ENCODE measurements at places on chromosomes 12 and 14. TPM values are rescaled to one million over a fixed set of nuclear protein-coding genes. Genes with fewer than 3 reads are reported as not detected.
A peak's percentile ranks its signal among the peaks of the same experiment; 100 is the strongest.

The SMCO2 gene
- polyA plus RNA-seq: not detected

The RASAL1 gene
- 0.20 TPM for polyA plus RNA-seq

The KLHL33 gene
- polyA plus RNA-seq: 0.06 TPM

The MMP14 gene
- 10.6 TPM for polyA plus RNA-seq

The GPR135 gene
- polyA plus RNA-seq: 0.22 TPM

The ADAM20 gene
- 0.01 TPM for polyA plus RNA-seq

The PLA2G1B gene
- polyA plus RNA-seq: 4.6 TPM

The GLS2 gene
- 53.7 TPM for polyA plus RNA-seq

The PIK3C2G gene
- 4.9 TPM for polyA plus RNA-seq

The TAS2R42 gene
- not detected for polyA plus RNA-seq

The TAS2R46 gene
- polyA plus RNA-seq: 0.35 TPM

DNA sequence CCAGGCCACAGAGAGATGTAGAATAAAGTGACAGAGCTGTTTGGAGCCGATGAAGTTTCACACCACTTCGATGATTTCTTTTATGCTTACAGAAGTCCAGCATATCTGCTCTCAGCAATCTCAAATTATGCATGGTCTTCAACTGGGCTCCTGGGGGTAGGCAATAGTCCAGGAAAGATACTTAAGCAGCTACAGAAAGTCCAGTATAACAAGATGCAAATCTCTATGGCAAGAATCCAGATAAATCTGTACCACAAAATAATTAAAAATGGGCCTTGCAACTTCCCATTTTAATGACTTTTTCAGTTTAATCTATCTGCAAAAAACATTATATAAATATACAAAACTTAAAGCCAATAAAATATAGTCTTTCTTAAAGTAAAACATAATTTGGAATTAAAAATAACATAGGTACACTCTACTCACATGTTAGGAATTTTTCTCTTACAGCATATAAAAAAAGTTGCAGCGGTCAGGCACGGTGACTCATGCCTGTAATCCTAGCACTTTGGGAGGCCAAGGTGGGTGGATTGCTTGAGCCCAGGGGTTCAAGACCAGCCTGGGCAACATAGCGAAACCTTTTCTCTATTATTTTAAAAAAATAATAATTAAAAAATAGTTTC is 20.5 kb upstream of the RAD51AP1 start:
- no peak for DNase-seq

DNA sequence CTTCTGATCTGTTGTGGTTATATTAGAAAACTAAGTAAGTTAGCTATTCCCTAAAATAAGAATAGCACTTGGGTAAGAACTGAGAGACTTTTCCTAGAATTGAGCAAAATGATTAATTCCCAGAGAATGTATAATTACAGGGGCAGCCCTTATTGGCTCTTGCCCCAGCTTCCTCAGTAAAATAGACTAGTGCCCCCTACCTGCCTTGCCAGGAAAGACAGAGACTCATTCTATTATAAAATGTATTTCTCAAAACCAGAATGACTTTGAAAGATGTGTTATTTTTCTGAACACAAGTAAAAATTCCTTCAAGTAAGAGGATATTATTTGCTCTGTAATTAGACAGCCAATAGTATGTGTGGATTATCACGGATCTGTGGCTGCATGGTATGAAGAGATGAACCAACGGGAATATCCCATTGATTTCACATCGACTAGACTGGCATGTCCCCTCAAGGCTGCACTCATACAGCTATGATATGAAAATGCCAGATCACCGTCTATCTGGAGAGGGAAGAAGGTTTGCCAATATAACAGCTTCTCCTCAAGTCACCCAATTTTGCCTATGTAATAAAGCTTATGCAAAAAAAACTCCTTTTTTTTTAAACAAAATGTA is 7.4 kb upstream of the GLRX5 start:
- DNase-seq: no peak

DNA sequence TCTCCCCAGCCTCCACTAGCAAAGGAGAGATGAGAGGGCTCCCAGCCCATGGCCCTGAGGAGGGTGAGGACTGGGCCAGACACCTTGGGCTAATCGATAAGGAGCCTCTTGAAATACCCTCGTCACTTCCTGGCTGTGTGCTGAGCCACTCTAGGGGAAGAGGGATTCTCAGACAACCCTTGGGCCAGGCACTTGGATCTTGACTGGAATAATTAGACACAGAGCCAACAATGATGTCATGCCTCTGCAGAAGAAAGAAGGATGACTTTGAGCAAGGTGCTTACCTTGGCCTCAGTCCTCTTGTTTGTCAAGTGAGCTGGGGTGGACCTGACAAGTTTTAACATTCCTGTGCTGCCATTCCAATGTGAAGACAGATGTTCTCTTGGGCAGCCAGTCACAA is 83.1 kb downstream of the LRRC74A start:
- DNase-seq: no peak

DNA sequence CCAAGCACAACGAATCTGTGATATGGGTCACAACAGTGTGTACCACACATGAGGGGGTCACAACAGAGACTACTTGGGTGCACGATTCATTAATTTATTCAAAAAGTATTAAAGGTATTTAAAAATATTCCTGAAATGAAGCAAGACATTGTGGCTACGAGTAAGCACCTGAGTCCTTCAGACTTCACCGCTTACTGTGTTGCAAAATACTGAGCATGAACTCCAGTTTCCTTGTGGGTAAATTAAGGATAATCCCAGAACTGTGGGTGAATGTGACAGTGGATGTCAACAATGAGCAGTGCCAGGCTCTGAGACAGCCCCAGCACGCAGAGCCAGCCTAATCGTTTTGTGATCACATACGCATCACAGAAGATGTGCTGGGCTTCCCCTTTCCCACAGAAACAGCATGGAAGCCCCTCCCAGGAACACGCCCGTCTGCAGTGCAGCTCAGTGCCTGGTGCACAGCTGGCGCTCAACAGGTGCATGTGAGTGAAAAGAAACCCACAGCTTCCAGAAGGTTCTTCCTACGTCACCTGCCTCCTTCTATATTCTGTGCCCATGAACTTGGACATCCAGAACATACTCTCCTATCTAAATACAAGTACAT is 29.1 kb downstream of the CDC42BPB start:
- DNase-seq: no peak

GRCh38 chr12:68264158-68264855 is 10.9 kb upstream of the IL22 start:
- no peak for DNase-seq

- DNase-seq: peak; percentile 67
Observed at GRCh38 chr12:53743266-53744129, 8.3 kb downstream of the CISTR start.

DNA sequence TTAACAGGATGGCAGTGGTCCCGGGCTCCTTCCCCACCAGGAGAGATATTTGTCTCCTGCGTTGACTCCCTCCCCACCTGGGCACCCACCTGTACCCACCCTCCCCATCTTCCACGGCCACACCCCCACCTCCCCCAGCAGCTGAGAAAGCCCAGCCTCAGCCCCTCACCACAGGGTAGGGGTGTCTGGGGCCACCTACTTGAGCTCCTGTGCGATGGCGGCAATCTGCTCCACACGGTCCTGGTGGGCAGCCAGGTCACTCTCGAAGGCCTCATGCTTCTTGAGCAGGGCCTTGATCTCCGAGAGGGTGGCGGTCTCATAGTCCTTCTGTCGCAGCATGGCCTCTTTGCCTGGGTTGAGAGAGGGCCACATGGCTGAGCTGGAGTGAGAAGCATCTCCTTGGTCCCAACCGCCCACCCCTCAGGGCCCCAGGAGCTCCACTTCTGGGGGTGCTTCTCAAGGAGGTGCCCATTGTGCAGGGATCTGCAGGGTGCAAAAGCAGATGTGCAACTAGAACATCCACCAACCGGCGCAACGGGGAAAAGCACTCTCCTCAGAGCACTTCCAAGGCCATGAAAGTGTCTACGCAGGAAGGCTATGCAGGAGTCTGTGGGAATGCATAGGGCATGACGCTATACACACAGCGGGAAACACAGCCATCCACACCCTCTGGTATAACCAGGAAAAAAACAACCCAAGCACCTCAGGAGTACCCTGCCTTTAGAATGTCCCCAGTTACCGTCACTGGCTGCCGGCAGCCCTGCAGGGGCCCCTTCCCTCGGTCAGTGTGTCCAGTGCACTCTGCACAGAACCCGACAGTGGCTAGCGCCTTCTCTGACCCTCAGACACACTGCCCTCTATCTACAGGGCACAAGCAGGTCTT is 92.6 kb upstream of the ZFP36L1 start:
- DNase-seq: no peak

GRCh38 chr12:132467511-132467910 is 22.4 kb upstream of the FBRSL1 start:
- DNase-seq: no peak

GRCh38 chr14:70808416-70809224 is 693 bp downstream of the MAP3K9 start:
- peak; percentile 41 for DNase-seq

DNA sequence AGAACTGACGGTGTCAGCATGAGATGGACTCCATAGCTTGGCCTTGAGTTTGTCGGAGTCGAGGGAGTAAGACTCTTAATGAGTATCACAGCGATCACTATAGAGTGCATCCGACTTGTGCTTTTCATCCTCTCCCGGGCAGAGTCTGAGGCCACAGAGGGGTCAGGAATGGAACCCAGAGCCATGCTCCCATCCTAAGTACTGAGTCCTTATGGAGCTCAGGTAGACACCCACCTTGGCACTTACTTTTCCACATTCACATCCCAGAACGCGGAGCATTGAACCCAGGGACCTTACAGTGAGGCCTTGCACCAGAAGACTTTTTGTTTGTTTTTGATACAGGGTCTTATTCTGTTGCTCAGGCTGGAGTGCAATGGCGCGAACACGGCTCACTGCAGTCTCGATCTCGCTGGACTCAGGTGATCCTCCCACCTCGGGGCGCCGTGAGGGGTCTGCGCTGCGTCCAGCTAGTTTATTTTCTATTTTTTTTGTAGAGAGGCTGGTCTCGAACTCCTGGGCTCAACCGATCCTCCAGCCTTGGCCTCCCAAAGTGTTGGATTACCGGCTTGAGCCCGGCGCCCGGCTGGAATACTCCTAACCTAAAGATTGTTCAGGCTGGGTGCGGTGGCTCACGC is 719 bp upstream of the SRSF9 start:
- DNase-seq: no peak

DNA sequence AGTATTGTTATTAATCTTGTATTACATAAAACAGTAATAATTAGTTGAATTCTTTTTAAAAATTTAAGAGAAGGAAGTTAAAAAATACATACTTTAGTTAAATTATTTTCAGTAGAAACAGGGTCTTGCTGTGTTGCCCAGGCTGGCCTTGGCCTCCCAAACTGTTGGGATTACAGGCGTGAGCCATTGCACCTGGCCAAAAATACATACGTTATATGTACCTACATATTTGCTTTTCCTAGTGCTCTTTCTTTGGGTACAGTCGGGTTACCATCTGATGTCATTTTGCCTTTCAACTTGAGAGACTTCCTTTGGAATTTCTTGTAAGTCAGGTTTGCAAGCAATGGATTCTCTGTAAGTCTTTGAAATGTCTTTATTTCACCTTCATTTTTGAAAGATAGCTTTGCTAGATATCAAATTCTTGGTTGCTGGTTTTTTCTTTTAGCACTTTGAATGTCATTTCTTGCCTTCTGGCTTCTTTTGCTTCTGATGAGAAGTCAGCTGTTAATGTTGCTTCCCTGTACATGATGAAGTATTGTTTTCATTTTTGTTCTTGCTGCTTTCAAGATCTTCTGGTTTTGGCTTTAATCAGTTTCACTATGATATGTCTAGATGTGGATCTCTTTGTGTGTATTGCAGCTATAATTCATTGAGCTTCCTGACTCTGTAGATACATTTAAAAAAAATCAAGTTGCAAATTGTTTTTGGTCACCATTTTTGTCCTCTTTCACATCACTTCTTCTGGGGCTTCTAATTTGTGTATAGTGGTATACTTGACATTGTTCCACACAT is 84.4 kb downstream of the SPATS2 start:
- DNase-seq: no peak

- no peak for DNase-seq
Observed at GRCh38 chr12:58413794-58414193, 472.4 kb downstream of the ATP23 start.

DNA sequence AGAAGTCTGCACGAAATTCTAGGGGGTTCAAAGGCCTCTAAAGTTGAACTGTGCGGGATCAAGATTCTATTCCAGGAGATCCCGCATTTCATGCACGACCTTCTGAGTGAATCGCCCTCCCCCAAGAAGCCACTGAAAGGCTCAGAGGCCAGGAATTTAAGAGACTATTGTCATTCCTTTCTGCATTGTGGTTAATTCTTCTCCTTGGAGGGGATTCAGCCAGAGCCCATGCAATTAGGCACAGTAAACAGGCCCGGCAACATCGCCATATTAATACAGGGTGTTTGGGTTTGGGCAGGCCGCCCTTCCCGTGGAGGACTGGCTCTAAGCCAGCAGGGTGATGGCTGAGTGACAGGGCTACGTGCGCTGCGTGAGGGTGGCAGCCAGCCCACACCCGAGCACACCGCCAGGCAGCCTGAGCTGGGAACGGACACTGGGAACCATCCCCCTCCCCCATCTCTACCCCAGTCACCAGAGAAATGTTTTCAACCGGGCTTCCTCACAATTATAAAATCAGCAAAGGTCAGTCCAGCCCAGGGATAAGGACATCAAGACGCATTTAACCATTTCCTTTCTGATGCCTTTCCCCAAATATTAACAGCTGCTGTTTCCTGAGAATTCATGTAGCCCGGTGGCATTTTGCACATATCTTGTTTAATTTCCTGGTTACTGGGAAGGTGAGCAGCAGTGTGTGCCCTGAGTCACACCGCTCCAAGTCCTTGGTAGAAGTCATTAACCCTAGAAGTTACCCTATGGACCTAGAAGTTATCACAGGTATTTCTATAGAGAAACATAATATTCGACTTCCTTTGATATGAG is 12.5 kb downstream of the EGLN3 start:
- peak; percentile 88 for DNase-seq

- DNase-seq: no peak
Observed at GRCh38 chr12:120481022-120481767, 11.6 kb upstream of the SRSF9 start.

DNA sequence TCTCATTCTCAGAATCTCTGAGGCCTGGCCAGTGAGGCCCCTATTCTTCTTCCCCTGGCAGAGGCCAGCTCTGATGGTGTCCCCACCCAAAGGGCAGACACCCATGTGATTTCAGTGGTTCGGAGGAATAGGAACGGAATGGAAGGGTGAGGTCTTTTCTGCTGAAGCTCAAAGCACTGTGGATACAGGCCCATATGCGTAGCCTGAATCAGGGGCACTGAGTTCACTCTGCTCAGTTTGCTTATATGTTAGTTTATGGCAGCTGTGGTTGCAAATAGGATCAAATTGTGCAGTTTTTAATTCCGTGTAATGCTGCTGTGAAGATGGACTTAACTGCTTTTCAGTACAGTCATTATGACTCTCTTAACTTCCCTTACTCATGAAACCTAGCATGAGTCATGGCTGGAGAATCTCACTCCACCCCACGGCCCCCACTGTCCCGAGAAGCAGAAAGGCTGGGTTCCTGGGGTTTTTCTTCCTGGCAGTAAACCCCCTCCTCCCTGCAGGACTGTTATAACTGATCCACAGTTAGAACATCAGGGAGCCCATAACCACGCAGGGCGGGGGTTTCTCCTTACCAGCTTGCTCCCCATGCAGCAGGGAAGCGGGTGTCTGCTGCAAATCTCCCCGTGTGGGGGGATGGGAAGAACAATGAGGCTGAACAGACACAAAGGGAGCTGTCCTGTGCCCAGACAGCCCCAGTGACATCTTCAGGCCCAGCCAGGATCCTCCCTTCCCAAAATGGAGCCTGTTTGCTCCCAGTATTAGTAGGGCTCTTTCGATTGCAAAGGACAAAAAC is 122.7 kb downstream of the SLC38A6 start:
- no peak for DNase-seq

Data from liver (tissue), 10 donors.